Stimulated activated CD8-positive, alpha-beta memory T cell treated with anti-CD3 and anti-CD28 coated beads, Interleukin-4, amount 100 ng/mL, for 4 hours (primary cell): ENCODE measurements at places on chromosomes 1 and 21.

DNA sequence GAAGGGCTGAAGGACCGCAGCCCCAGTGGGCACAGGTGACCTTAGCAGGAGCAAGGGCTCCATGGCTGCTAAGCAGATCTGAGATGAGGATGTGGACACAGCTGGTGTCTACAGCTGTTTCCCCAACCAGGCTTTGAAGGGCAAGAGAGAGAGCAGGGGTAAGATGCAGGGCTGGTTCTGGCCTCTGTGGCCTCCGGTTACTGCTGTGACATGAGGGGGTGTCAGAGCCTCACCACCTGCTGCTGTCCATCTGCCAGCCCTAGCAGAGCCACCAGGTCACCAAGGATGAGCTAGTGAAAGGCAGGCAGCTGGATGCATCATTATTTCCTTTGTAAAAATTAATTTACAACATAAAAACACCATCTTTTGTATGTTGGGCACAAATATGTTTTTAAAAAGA is 33.4 kb downstream of the OBSCN start:
- DNase-seq: no peak

DNA sequence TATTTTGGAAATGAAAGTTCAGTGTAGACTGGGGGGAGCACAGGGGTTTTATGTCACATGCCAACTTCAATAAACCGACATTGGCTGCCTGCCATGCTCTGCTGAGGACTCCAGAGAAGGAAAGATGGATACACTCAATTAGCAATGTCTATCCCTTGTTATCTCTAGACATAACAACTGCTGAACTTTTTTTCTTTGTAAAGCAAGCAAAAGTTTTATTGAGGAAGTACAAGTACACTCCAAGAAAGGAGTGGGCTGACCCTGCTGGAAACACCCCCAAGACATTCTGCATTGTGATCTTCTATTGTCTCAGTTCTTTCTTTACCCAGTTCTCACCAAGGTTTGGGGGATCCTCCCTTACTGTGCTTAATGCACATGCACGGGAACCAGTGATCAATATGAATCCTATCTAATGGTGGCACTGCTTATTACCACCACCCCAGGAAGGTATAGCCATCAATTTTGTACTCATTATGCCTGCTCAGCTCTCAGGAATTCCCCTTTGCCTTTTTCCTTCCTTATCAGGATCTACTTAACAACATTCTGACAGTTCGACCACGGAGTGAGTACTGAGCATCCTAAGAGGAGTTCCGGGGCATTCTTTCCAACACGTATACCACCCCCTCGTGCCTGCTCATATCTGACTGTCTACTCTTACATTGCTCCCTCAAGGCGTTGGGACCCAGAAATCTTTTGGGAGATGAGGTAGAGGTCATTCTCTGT is 28.7 kb downstream of the SYNJ1 start:
- DNase-seq: no peak

DNA sequence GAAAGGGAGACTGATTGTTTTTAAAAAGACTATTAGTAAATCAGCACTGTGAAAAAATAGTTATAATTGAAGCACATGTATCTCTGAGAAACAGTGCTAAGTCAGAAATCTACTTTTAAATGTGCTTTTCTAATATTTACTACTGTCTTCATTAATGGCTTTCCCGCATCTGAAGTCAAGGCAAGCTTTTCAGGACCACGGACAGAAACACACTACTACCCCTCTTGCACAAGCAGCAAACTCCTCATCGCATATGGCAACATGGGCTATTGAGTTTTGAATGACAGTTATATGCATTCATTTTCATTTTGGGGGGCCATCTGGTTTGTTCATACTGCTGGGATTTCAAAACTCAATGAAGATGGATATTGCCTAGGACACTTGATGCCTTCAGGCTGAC is 433.4 kb upstream of the CAMK1G start:
- DNase-seq: no peak

- DNase-seq: no peak
Measured at GRCh38 chr1:44842486-44842861, 579 bp downstream of the PTCH2 start.

DNA sequence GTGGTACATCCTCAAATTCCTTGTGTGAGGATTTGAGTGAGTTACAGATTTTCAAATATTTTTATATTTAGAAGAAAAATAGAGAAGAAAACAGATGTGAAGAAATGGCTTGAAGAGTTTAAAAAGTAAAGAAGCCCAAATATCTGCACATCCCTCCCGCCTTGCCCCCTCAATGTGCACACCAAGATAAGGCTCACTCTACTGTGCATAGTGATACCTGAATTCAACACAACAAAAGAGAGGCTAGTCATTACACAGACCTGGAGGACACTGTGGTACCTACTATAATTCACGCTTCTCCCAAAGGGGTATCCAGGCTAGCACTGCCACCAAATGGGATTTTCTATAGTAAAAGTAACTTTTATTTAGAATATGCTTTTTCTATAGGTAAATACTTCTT is 44.0 kb upstream of the SYT2 start:
- no peak for DNase-seq

DNA sequence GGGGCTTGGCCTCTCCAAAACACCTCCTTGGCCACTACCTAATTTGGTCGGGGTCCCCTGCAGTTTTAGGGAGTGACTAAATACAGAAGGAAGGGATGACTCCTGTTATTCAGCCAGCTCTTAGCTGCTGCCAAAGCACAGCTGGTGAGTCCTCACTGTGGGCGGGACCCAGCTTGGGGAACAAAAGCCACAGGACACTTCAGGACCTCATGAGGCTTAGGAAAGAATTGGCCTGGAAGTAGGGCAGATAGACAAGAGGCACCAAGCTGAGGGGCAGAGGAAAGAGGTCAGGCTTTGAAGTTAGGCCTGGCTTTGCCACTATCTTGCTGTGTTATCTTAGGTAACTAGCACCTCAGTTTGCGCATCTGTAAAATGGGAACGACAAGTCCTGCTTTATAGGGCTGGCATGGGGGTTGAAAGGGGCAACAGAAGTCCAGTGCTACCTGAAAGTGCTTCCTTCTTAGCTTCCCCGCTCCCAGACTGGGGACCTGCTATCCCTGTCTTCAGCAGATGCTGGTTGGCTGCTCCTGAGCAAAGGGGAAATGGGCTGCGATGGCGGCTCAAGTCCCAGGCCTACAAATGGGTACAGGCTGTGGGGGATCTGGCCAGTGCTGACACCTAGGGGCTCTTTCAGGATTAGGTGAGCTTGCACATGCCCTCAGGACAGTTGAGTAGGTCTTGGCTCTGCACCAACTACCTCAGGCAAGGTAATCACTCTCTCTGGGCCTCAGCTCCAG is 15.7 kb downstream of the IFI6 start:
- DNase-seq: no peak

- DNase-seq: no peak
Measured at GRCh38 chr1:35058988-35059387, 20.2 kb upstream of the ZMYM1 start.

DNA sequence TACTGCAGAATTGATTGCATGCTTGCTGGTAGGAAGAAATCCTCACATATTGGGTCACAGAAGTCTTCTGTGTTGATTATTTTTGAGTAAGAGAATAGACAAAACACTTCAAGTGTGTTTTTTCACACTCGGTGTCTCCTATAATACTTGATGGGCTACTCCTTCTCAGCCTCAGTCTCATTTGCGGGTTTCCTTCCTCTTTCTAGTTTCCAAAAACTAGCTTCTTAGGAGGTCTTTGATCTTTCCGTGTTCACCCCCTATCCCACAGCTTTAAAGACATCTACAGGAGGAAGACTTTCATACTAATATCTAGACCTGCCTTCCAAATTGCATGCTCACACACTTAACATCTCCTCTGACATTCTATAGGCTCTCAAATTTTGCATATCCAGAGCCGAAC is 40.7 kb upstream of the NTPCR start:
- no peak for DNase-seq

DNA sequence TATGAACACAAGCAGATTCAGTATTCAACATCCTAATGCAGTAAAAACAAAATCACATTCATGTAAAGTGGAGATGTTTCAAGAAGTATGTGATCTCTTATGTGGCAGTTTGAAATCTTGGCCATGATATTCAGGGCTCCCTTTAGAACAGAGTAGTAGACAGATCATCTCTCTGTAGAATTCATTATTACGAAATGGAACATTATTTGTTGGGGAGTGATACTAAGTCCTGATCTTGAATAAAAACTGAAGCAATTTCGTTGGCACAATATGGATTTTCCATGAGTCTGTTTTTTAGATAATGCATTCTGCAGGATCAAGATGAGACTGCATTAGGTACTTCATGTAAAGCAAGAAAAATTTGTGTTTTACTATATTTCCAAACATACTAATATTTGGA is 264.4 kb upstream of the NRIP1 start:
- DNase-seq: no peak

DNA sequence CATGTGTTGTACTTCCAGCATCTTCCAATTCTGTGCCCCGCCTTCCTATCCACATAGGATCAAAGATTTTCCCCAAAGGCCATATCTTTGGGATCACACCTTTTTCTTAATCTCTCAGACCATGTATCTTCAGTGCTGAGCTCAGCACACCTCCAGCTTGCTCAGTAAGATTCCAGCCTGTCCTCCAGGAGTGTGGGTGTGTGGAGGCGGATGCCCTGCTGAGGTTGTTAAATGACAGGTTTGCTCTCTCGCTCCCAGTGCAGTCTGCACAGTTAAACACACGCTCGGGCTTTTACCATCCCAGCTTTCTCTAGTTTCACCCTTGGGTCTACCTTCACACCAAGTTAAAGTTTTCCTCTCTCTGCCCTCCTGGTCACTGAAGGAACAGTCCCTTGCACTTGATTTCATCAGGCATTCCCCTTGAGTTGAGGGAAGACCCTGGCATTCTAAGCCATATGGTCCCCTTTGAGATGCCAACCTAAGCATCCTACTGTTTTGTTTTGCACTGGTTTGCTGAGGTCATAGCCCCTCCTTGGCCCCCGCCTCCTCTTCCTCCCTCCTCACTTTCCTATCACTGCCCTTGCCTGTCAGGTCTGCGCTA is 13.7 kb downstream of the MYOG start:
- no peak for DNase-seq

DNA sequence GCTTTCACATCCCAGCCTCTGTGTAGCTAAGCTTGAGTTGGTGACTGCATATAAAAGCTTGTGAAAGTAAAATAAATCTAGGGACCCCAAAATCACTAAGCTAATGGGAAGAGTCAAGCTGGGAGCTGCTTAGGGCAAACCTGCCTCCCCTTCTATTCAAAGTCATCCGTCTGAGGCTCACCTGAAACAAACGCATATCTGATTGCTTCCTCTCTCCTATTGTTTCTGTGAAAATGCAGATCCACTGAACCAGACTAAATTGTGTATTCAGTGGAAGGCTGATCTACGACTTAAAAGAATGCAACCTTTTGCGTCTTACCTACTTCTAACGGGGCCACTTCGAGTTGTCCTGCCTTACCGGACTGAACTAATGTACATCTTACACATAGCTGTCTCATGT is 70.3 kb downstream of the LTN1 start:
- no peak for DNase-seq

DNA sequence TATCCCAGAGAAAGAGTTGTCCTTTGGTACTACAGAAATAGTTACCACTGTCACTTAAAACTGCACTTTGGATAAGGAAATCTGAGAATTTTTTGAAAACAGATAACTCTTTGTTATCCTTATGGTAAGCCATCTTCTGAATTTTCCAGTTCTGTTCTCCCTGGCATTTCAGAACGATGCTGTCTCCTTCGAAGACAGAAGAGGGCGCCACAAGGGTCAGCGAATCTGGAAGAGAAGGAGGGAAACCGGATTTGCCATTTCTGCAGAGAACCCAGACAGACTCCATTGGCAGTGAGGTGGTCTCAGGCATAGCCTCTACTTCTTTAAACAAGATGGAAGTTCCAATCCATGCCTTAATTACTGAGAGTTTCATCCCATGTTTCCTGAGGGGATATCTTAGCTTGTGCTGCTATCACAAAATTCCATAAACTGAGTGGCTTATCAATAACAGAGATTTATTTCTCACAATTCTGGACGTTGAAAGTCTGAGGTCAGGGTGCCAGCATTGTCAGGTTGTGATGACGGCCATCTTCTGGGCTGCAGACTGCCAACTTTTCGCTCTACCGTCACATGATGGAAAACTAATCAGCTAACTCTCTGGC is 6.4 kb downstream of the FCRL2 start:
- no peak for DNase-seq

- DNase-seq: no peak
Measured at GRCh38 chr1:200949626-200950025, 54.9 kb downstream of the INAVA start.

- no peak for DNase-seq
Measured at GRCh38 chr1:6033124-6033523, 12.6 kb upstream of the KCNAB2 start.
